ENCODE measurements at places on chromosomes 5 and 9. TPM values are rescaled to one million over a fixed set of nuclear protein-coding genes. Genes with fewer than 3 reads are reported as not detected.

Gene TAF11L7
- total RNA-seq = not detected

Gene C5orf52
- total RNA-seq = not detected

DNA sequence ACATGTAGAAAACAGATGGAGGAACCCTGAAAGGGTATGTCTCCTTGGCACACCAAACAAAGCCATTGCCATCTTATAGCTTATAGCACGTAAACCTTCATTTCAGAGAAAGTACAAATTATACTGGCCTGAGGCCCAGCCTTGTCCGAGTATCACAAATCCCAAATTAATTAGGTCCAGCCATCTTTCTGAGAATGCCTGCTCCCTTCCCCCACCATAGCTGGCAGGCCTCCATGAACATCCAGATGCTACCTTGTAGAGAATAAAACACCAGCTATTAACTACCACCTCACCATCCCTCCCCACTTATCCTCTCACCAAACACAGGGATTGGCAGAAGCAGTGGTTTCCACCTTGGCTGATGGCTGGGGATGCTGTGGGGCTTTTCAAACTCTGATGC is 224.0 kb downstream of the SPOCK1 start:
- no peak overlapping the region for H3K27ac ChIP-seq
- DNase-seq = no peak
- peaks cover 2% of the 10 kb centered on the region for H3K27me3 ChIP-seq
- no peak overlapping the region for H3K4me3 ChIP-seq
- H3K4me1 ChIP-seq = no peaks in the 10 kb centered on the region
- no peaks in the 10 kb centered on the region for H3K36me3 ChIP-seq

- no peaks in the 10 kb centered on the region for H3K36me3 ChIP-seq
- no peak overlapping the region for H3K4me3 ChIP-seq
- H3K4me1 ChIP-seq = no peaks in the 10 kb centered on the region
- H3K27ac ChIP-seq = no peak overlapping the region
Measured at GRCh38 chr9:89563571-89564345, 41.1 kb upstream of the GADD45G start.
